Testis (tissue), 5 donors: ENCODE measurements at places on chromosomes 5 and 9. TPM values are rescaled to one million over a fixed set of nuclear protein-coding genes. Genes with fewer than 3 reads are reported as not detected.

The CDHR2 gene
- 60.5 TPM for total RNA-seq

DNA sequence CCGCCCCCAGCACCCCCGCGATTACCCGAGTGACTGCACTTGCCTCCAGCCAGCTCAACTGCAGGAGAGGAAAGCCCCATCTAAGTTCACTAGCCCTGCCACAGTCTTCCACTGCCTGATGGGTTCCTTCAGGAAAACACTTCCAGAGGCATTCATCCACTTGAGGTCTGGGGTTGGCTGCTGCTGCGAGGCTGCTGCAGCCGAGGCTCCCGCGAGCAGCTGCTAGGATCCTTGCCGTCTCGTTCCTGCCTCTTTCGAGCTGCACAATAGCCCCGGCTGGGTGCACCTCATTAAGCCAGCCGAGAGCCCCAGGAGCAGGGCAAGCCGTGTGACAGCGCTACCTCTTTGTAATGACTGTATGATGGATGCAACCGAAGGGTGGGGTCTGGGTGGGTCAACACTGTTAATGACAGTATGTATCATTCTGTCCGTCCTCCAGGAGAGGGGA is 24.2 kb upstream of the ELAVL2 start:
- DNase-seq: no peak

The C7 gene
- total RNA-seq: 147 TPM

The SPINK7 gene
- not detected for total RNA-seq

The EPB41L4A gene
- total RNA-seq: 23.9 TPM
